ENCODE measurements at places on chromosomes 2 and 18. TPM values are rescaled to one million over a fixed set of nuclear protein-coding genes. Genes with fewer than 3 reads are reported as not detected.

The FAM228A gene
- not detected for total RNA-seq

The DIPK1C gene
- not detected for total RNA-seq

The TUBA3E gene
- total RNA-seq: not detected

The CNRIP1 gene
- 5.7 TPM for total RNA-seq

- no peaks in the 10 kb centered on the region for H3K4me1 ChIP-seq
- H3K4me3 ChIP-seq: no peak overlapping the region
- H3K36me3 ChIP-seq: no peaks in the 10 kb centered on the region
- H3K27ac ChIP-seq: no peak overlapping the region
These were observed 363.8 kb upstream of the TRIB2 start for GRCh38 chr2:12352889-12353288.

DNA sequence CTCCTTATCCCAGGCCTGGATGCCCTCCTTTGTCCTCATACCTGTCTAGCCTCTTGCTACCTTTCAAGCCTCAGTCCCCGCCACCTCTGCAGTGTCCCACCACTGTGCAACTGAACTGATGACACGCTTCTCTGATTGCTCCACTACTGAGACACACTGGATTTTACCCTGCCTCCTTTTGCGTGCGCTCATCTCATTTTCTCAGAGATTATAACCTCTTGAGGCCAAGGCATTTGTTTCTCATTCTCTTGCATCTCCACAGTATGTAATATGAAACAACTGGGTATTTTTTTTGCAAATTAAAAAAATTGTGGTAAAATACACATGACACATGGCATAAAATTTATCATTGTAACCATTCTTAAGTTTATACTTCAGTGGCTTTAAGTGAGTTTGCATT is 95.4 kb downstream of the PRKCE start:
- H3K4me1 ChIP-seq: no peaks in the 10 kb centered on the region
- no peak overlapping the region for H3K4me3 ChIP-seq
- no peak overlapping the region for H3K27ac ChIP-seq
- no peak for DNase-seq
- H3K36me3 ChIP-seq: no peaks in the 10 kb centered on the region
- H3K27me3 ChIP-seq: no peaks in the 10 kb centered on the region

The DOCK10 gene
- 1.3 TPM for total RNA-seq

- H3K27ac ChIP-seq: no peak overlapping the region
- no peaks in the 10 kb centered on the region for H3K36me3 ChIP-seq
- no peaks in the 10 kb centered on the region for H3K27me3 ChIP-seq
- H3K4me1 ChIP-seq: no peaks in the 10 kb centered on the region
- no peak overlapping the region for H3K4me3 ChIP-seq
These were observed 11.0 kb downstream of the AQP12A start for GRCh38 chr2:240702640-240703011.

DNA sequence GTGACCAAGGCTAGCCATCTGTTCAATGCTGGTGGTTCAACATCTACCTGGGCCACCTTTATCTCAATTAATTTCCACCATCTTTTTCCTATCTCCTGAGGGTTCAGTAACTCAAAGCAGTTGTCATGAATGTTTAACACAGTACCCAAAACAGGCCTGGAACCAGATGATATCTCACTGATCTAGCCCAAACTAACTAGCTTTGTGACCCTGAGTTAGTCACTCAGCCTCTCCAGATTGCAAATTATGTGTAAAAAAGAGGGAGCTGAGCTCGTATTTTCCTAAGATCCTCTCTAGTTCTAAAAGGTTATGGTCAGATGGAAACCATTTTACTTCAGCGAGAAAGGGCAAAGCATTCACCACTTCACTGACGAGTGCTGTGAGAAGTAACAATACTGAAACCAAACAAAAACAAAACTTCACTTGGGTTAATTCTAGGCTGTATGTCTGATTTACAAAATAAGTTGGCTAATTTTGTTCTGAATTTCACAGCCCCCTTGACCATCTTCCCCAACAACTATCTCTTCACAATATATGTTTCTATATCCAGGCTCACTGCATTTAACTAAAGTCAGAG is 14.8 kb downstream of the SPRED2 start:
- H3K27ac ChIP-seq: no peak overlapping the region
- no peaks in the 10 kb centered on the region for H3K27me3 ChIP-seq
- H3K4me1 ChIP-seq: peaks cover 25% of the 10 kb centered on the region
- no peaks in the 10 kb centered on the region for H3K36me3 ChIP-seq

DNA sequence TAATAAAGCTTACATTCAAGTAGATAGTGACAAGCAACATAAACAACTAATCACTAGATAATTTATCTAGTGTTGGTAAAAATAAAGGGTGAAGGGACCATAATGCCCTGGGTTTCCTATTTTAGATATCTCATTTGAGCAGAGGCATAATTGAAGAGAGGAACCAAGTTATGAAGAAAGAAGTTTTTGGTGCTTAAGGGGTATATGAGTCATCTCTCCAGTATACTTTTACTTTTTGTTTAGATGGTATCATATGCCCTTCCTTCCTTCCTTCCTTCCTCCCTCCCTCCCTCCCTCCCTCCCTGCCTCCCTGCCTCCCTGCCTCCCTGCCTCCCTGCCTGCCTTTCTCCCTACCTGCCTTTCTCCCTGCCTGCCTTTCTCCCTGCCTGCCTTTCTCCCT is 1053.5 kb upstream of the CELF4 start:
- no peaks in the 10 kb centered on the region for H3K36me3 ChIP-seq
- no peak overlapping the region for H3K27ac ChIP-seq
- H3K27me3 ChIP-seq: no peaks in the 10 kb centered on the region

Data from H1 (cell line).